GM06990 (cell line): ENCODE measurements at places on chromosomes 16 and 17.

DNA sequence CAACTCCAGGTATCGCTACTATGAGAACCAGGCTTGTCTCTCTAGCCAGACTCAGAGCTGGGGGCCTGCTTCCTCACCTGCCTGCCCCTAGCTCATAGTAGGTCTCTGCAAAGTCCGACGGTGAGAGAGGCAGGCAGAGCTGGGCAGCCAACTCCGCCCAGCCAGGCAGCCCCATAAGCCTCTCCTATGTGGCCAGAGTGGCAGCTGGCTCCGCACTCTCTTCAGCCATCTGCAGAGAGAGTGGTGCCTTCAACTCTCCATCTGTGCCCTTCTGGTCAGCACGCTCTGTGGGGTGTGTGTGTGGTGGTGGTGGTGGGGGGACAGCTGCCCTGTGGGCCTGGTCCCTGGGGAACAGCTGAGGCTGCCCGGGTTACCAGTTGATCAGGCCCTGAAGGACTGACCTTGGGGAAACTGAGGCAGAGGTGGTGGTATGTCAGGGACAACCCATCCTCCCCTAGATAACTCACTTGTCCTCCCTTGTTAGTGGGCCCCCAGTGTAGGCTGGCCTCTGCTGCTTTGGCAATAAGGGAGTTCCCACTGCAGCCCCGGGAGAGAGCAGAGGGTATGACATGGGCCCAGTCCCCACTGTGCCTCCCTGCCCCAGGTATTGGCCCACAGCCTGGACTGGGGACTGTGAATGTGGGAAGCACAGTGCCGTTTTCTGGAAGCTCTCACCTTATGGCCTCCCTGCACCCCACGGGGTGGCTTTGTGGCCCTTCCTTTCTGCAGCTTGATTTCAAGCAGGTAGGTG lies 1.8 kb upstream of the ADGRG1 start:
- no peak for DNase-seq

DNA sequence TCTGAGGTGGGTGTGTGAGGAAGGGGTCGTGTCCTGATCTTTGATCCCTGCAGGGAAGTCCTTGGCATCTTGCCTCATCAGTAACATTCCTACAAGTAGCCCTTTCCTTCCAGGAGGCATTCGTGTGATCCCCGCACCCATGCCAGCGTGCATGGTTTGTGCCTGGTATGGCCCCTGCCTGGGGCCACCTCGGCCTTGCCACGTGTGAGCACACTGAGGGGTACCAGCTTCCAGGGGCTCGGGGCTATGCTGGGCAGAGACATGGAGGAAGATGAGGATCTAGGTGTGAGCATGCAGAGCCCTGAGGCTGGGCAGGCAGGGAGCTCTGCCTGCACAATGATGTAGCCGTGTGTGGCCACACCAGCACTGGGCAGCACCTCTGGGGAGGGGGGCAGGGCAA lies 6.0 kb downstream of the HSD3B7 start:
- no peak for DNase-seq

- DNase-seq = no peak
Observed at GRCh38 chr17:57369509-57369945, 113.2 kb downstream of the MSI2 start.

DNA sequence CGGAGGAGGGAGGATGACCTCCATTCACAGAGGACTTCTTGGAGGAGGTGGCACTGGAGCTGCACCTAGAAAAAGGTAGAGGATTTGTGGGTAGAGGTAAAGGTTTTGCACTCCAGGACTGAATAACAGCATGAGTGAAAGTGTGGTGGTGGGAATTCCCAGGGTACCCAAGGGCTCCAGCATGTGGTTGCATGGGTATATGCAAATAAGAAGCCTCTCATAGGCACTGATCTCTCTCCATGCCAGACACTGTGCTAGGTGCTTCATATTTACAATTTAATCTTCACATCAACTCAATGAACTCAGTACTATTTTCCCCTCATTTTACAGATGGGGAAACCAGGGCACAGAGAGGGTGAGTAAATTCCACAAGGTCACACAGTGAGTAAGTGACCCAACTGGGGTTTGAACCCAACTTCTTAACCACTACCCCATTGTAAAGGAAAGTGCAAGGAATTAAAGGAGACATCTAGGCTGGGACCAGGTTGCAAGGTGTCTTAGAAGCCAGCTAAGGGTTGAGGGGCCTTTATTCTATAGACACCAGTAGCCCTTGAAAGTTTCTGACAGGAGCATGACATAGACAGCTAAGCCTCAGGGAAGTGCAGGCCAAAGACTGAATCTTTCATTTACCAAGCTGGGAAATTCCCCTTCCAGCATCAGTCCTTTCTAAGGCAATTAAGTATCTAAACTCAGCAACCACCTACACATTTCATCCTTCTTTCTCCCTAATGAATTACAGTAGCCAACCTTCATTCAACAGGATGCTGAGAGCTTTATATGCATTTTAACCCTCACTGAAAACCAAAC lies 21.3 kb downstream of the SCNN1B start:
- peak; percentile 47 for DNase-seq

DNA sequence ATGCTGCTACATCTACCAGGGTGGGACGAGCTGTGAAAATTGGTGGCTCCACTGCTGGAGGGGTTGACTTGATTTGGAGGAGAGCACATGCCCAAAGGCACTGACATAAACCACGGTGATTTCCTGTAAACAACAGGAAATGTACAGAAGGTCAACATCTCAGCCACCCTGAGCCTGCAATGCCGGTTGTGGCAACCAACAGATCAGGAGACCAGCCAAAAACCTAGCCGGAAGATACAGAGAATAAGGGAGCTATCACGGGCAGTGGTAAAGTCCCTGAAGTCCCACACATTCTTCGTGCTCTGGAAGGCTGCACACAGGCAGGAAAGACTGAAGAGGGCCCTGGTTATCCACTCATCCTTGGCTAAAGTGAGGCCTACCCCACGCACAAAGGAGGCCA lies 56.2 kb downstream of the ADCY9 start:
- no peak for DNase-seq
